ENCODE measurements at places on chromosomes 3 and 15.

- DNase-seq, result no peak
Observed at GRCh38 chr3:174362556-174362955, 496.6 kb upstream of the NAALADL2 start.

DNA sequence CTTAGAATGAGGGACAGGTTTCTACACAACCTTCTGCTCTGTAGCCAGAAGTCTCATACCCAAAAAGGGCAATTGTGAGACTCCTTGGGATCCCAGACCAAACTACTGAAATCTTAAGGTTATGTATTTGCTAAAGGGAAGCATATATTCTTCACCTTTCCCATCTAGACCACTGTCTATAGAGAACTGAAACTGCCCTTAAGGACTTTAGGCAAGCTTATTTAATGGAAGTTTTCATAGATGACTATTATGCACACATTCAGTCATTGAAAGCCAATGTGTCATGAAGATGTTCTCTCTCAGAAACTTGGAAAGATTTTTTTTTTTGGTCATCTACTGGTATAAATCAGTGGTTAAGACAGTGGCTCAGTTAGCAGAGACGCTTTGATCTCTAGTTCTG lies 365.3 kb downstream of the MCTP2 start:
- DNase-seq, result no peak

DNA sequence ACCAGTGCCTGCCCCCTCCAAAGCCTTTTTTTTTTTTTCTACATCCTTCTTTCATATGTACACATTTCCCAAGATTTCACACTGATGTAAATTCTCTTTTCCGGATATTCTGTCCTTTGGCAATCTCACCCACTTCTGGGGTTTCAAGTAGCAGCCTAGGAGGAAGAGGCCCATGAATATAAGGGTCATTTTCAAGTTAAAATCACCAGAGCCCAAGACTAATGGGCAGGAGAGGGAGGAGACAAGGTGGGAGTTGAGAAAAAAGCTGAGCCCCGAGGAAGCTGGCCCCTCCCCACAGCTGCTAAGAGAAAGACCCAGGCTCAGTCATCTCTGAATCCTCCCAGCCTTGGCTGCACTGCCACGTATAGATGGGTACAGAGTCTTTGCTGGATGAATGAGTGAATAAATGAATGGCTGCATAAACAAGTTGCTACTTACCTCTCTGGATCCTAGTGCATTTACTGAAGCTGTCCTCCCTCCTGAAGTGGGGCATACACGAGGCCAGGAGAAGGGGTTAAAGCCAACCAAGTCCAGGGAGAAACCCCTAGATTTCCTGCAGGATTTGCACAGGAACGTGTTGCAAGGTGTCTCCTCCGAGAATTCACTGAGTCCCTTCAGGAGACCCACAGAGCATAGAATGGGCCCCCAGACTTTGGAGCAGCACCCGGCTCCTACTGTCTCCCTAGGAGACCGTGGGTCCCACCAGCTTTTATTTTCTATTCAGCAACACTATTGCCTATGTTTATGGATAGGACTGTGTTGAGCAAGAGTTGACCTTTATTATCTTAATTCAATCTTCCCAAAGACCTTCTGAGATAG lies 100.8 kb upstream of the LIPC start:
- no peak for DNase-seq

DNA sequence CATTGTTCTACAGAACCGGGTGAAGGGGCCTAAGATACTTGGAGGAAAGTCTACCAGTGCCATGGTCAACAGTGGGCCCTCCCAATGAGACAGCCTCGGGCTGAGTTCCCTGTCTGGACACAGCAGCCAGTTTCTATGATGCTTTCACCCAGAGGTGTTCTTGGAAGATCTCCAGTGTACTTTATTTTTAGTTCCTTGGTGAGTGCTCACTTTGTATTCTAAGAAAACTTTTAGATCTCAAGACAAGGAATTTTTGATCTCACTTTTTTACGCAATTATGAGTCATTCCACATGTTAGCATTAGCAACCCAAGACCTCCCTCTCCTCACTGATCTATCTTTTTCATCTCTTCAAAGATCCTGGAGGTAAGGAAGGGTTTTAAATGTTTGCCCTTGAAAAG lies 287.7 kb downstream of the RORA start:
- no peak for DNase-seq

DNA sequence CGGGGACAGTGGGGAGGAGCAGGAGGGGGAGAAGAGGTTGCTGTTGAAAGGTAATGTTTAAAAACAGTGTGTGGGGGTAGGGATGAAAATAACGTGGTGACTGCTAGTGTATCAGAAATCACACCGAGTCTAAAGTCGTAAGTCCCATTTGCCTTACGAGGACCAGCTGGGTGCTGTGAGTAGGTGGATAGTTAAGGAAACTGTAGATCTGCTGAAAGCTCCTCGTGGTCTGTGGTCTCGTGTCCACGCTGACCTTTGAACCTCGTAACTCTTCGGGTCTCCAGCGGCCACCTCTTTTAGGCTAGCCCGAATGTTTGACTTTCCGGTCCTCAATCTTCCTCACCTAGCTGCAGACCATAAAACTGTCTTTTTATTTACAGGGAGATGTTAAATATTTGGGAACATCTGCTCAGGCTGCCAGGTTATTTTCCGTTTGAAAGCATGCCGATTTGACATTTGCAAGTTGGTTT lies 29.3 kb upstream of the ST3GAL6 start:
- DNase-seq, result no peak

DNA sequence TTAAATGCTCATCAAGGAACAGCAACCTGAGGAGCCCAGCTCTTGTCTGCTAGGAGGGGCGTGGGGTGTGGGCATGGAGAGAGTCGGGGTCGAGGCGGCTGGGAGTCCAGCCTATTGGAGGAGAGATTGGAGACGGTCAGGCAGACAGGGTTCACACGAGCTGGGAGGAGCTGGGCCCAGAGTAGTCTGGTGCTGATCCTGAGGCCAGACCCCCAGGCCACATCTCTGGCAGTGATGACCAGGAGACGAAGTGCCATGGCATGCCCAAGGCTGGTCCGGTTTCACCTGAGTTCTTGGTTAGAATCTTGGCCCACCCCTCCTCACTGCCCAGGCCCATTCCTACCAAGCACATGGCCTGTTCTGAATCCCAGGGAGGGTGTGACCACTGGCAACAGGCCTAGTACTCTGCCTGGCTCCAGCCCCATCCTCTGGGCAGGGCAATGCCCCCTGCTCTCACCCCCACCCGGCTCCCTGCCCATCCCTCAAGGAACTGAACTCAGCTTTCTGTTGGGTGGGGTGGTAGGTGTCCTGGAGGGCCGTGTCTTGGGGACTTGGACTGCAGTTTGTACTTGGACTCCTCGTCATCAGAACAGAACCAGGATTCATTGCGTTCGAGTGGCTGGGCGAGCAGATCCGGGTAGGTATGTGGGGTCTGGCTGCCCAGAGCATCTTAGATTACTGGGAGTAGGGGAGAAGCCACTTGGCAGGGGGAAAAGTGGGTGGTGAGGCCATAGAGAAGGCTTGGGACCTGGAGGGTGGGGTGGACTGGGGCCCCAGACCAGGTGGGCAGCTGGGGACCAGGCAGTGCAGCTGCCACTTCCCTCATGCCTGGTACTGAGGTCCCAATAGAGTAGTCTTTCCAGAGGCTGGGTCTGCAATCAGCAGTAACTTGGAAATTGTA lies 20.8 kb downstream of the SLC28A1 start:
- no peak for DNase-seq

GRCh38 chr15:47432826-47433225 lies 284.5 kb upstream of the SEMA6D start:
- DNase-seq, result no peak

DNA sequence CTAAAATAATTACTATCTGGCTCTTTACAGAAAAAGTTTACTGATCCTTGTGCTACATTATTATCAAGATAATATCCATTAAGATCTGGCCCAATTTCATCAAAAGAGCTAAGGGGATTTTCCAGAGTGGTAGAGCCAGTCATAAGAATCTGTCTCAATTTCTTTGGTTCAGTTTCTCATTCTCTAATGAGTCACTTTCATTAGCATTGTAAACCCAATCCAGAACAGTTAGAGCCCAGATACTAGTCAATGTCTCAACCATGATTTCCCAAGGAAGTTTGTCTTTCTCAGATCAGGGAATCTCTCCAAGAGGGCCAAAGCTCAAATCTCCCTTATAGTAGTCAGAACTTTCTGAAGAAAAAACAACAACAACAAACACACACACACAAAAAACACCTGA lies 131.1 kb upstream of the PPP2R3A start:
- DNase-seq, result no peak

DNA sequence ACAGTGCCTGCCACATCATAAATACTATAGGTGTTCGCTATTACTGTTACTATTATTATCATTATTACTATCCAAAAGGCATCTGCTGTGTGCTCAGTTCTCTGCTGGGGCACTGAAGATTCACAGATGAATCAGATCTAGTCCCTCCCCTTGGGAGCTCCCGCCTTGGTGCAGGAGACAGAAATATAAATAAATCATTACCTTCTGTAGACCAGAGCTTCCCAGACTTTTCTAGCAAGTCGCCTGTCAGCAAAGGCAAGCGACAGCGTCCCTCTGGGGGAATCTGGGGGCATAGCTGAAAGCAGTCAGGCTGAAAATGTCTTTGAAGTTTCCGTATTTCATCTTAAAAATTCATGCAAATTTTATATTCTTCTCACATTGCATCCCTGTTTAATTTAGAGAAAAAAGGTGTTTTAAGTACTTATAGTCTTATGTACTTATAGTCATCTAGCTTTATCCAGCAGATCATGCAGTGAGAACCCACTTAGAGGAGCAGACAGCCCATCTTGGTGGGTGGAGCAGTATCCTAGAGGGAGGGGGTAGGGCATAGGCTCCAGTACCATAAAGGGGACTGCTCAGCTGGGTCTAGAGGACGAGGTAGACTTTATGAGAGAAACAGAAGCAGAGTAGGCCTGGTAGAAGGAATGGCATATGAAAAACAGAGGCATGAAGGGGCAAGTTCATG lies 10.4 kb upstream of the BRPF1 start:
- no peak for DNase-seq

GRCh38 chr3:119236756-119237155 lies 3.9 kb downstream of the B4GALT4 start:
- no peak for DNase-seq

DNA sequence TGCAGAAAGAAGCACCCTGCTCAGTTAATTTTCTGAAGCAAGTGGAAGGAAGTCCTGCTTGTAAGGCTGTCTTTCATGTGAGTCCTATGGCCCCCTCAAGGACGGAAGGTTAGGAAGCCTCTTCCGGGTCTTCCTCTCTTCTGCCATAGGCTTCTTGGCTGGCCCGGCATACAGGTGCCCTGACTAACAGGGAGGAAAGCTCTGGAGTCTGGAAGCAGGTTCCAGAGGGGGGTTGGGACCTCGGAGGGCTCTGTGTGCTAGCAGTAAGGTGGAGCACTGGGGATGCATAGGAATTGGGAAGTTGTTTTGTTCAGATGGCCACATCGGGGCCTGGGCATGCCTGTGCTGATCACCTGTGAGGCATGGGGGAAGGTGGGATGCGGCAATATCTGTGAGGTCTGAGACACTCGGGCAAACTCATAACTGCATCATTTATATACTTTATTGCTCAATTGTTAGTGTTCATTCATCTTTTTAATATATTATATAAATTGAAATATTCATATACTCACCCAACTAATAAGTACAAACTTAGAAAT lies 49.6 kb downstream of the TRAK1 start:
- DNase-seq, result no peak

DNA sequence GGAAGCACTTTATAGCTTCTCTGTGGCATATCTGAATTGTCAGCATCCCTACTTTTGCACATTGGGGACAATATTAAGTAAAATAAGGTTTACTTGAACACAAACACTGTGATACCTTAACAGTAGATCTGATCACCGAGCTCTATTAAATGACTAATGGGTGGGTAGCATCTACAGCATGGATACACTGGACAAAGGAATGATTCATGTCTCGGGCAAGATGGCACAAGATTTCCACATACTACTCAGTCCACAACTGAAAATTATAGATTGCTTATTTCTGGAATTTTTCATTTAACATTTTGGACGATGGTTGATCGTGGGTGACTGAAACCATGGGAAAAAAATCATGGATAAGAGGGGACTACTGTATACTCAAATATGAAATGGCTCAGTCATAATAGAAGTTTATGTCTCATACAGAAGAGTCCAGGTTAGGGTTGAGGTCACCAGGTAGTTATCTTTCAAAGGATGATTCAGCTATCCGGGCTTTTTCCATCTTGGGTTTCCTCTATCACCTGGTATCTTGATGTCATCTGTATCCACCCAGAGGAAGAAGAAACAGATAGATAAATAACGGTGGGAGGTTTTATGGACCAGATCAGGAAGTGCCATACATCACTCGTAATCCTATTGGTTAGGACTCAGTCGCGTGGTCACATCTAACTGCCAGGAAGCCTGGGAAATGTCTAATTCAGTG lies 320.0 kb upstream of the RARB start:
- DNase-seq, result no peak

GRCh38 chr3:129793942-129794310 lies 99.6 kb downstream of the TMCC1 start:
- DNase-seq, result no peak

- DNase-seq, result no peak
Observed at GRCh38 chr3:17573396-17573795, 169.0 kb downstream of the TBC1D5 start.
